ENCODE measurements at places on chromosomes 2 and 18.

GRCh38 chr2:218396688-218397462 is 2.8 kb upstream of the CTDSP1 start:
- peak; percentile 88 for DNase-seq

DNA sequence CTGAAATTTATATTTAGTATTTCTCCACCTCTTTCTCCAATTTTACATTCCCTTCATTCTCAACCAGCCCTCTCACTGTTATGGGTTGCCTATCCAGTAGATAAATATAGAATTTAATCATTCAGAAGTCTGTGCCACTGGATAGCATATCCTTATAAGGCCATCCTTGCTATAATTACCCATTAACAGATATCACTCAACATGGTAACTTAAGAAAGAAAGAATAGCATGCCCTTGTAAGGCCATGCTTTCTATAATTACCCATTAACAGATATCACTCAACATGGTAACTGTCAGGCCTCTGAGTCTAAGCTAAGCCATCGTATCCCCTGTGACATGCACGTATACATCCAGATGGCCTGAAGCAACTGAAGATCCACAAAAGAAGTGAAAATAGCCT is 1137.4 kb upstream of the FAM98A start:
- no peak for DNase-seq

GRCh38 chr18:62494764-62495163 is 28.1 kb upstream of the ZCCHC2 start:
- DNase-seq, result no peak

GRCh38 chr2:186485576-186485870 is 537 bp upstream of the ZC3H15 start:
- no peak for DNase-seq

GRCh38 chr2:43417300-43417699 is 178.5 kb downstream of the THADA start:
- DNase-seq, result no peak

All from fibroblast of skin of back (primary cell).